ENCODE measurements at places on chromosomes 1 and 21. TPM values are rescaled to one million over a fixed set of nuclear protein-coding genes. Genes with fewer than 3 reads are reported as not detected.
A peak's percentile ranks its signal among the peaks of the same experiment; 100 is the strongest.

GRCh38 chr21:44357064-44357837 is 3.8 kb downstream of the TRPM2 start:
- DNase-seq: no peak

SFN gene
- total RNA-seq: 0.11 TPM

GRCh38 chr1:56877973-56878372 is 23.4 kb downstream of the C8A start:
- DNase-seq: no peak

DNA sequence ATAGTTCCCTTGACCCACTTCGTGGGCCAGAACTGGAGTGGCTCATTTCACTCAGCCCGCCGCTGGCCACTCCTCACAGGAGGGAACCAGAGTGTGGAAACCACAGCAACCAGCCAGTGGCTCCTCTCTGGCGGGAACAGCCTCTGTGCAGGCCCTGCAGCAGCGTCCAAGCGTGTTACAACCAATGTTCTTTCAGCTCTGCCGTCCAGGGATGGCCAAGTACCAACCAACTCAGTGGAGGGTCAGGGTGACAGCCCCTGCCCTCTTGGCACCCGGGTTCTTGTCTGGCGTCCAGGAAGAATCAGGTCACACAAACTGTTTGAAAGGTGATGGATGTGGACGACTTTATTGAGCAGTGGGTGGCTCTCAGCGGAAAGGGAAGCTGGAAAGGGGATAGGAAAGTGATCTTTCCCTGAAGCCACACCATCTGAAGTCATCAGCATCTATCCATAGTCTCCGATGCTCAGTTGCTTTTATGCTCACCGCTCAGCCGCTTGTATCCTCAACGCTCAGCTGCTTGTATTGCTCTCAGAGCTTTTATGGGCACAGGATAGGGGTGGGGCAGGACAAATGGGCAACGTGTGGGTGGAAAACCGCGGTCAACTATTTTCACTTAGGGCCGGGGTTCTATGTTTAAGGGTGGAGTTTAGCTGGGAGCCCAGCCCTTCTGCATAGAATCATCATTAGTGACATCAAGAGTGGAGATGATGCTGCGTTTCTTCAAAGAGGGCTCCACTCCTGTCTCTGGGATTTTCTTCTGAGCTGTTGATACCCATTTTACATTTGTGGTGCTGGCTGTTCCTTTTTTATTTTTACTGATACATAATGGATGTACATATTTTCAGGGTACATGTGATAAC is 250.2 kb downstream of the RRAGC start:
- DNase-seq: no peak

CHIA gene
- total RNA-seq: not detected

KCNE2 gene
- total RNA-seq: not detected

ARMH1 gene
- 0.24 TPM for total RNA-seq

- no peak for DNase-seq
Measured at GRCh38 chr1:109547463-109548320, 723 bp upstream of the GNAI3 start.

DNA sequence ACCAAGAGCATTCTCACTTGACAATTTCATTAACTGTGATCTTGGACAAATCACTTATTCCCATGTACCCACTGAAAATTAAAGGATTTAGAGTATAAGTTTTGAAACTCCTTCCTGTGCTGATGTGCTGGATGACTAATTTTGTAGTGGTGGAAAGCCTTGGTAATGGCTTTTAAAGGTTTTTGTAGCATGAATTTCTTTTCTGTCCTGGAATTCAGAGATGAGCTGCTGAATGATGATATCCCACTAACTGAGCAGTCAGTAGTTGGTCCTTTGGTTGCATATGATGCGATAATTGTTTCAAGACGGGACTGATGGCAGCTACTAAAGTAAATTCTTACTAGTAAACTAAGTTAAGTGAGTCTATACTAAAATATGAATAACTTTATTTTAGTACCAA is 5.2 kb downstream of the RPL5 start:
- no peak for DNase-seq

DNA sequence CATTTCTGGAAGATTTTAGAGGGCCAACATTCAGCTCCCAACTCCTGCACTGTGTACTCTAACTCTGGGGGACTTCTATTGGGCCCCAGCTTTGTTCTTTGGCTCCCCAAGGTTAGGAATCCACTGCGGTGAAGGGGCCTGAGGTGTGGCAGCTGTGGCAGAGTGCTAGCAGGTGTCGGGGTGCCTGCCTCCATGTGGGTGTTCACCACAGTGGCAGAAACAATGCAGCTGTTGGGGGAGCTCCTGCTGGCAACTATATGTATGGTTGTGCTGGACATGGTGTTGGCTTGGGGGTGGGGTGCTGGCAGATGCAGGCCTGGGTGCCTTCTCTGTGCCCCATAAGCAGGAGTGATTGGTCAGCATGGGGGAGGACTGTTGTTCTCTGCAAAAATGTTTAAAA is 95.5 kb downstream of the ST6GALNAC3 start:
- no peak for DNase-seq

- peak; percentile 25 for DNase-seq
Measured at GRCh38 chr1:93874025-93874651, 4.9 kb downstream of the DNTTIP2 start.

DNASE2B gene
- 0.18 TPM for total RNA-seq

DNA sequence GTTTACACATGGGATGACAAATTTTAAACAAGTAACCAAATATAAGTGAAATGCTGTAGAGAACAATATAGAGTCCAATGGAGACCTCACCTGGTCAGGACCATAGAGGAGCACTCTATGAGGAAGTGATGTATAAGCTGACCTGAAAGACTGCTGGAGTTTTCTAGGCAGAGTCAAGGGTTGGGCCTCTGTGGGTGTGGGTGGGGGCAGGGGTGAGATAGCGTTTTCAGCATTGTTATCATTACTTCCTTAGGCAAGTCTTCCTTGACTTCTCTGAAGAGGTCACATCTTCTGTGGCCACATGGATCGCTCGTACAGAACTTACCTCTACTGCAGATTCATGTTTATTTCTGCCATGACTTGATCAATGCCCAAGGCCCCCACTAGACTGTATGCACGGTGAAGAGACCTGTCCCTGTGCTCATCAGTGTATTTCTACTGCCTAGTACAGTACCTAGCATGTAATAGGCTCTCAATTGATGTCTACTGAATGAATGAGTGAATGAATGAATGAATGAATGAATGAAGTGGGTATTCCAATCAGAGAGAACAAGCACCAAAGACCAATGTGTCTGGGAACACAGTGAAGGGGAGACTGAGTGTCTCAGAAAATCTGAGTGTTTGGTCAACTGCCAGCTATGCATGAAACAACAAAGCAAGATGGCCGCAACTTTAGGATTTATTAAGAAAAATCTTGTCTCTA is 116.5 kb downstream of the RNF220 start:
- no peak for DNase-seq

CACNA1S gene
- 0.05 TPM for total RNA-seq

- no peak for DNase-seq
Measured at GRCh38 chr1:112423207-112423606, 27.2 kb downstream of the CTTNBP2NL start.

GRCh38 chr1:110631836-110632620 is 25.9 kb upstream of the KCNA2 start:
- no peak for DNase-seq

- DNase-seq: no peak
Measured at GRCh38 chr1:168833362-168833761, 104.4 kb upstream of the DPT start.

UBE2U gene
- not detected for total RNA-seq

DNA sequence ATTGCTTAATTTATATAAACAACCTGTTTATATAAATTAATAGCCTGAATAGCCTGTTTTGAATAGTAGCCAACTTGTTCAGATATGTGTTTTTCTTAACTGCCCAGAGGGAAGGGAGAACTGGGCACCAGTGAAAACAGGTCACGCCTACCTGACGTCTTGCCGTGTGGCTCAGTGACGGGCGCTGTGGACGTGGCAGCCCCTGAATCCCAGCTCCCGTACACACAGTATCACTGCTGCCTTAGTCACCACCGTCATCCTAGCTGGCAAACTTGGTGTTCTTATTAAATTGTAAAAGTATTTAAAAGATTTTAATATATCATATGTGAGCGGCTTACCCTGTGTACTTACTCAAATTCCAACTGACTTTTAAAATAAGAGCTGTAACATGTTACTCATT is 35.4 kb upstream of the TRAPPC10 start:
- no peak for DNase-seq

DNA sequence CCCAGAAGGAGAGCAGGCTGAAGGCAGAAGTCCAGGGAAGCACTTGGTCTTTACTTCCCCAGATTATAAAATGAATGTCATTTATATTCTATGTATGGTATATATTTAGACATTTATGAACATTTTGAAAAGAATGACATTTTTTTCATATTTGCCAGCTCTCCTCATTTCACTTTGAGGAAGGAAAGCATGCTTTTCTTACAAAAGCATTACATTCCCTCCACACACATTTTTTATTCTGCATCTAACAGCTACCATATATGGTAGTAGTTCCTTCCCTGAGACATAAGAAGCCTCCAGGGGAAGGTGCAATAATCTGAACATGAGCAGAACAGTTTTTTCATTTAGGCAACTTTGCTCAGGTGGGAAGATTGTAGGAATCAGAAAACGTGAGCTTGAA is 94.0 kb downstream of the LRRC7 start:
- DNase-seq: no peak

GRCh38 chr1:246157516-246157915 is 349.6 kb downstream of the SMYD3 start:
- no peak for DNase-seq

- no peak for DNase-seq
Measured at GRCh38 chr21:26351661-26352060, 181.1 kb upstream of the APP start.

GREM2 gene
- 0.08 TPM for total RNA-seq

- DNase-seq: no peak
Measured at GRCh38 chr1:171115280-171115897, 24.7 kb downstream of the FMO3 start.

- no peak for DNase-seq
Measured at GRCh38 chr21:41506611-41507520, 1.1 kb downstream of the TMPRSS2 start.

- DNase-seq: no peak
Measured at GRCh38 chr1:231357187-231357772, 19.2 kb downstream of the SPRTN start.

DNA sequence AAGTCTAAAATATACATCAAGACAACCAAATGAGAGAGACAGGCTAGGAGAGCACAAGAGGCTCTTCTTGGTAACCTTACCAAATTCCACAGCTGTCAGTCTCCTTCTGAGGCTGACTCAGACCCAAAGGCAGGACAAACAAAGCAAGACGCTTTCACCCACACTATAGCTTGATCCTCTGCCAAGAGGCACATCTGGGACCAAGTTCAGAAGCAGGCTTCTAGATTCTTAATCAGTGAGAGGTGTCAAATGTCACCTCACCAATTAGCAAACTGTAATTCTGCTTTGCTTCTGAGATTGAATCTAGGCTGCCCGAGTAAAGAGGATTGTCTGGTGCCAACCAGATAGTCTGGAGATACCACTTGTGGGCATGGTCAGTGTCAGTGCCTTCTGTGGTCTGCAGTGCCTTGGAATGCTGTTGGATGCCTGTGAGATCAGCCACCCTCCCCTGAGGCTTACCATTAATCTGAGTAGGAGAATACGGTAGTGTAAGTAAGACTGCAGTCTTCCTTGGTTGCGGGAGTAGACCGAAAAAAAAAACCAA is 151.0 kb downstream of the FMN2 start:
- DNase-seq: peak; percentile 10

DNA sequence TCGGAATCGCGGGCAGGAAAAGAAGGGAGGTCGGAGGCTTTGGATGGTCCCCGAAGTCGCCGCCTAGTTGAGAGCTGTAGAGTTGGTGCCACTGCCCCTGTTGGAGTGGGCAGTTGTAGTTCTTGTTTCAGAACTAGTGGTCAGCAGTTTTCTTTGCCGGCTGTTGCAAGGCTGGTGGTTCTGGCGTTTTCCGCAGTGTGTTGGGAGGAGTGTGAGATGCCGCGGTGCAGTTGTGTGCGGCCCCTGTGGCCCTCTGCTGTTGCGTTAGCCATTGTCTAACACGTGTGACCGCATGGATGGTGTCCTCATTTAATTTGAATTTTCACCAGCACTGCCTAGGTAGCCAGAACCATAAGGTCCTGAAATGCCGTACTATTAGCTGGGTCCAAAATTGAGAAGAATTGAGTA is 1.4 kb downstream of the ARF1 start:
- DNase-seq: peak; percentile 22

TMCC2 gene
- 22.1 TPM for total RNA-seq

ZNF593OS gene
- total RNA-seq: not detected

DNA sequence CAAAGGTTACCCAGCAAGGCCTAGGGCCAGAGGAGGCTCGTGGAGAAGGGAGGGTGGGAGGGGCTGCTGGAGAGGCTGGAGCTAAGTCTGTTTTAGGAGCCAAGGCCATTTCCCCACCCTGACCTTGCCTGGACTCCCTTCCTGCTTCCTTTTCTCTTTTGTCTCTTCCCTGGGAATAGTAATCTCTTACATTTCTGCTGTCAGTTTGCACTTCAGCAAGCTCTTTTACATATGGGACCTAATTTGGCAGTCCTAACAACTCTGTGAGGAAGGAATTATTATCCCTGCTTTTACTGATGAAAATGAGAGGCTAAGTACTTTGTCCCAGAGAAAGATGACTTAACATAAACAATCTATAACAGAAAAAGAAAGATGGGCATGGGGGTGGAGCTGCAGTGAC is 13.8 kb downstream of the OPTC start:
- no peak for DNase-seq

- no peak for DNase-seq
Measured at GRCh38 chr1:21503706-21504377, 5.4 kb upstream of the ALPL start.

DNA sequence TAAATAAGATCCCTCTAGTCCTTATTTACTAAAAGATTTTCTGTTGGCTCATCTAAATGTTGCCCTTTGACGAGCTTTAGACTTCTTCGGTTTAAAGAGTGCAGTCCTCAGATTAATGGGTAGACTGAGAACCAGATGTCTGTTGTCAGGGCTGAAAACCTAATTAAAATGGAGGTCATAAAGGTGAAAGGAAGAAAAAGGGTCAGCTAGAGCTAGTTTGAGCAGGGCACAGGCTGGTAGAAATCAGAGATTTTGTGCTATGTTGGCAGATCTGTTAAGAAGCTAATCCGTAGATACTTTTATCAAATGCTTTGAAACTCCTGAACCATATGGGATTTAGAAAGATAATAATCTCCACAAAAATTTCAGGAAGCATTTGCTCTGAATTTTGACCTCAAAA is 959.0 kb downstream of the PLA2G4A start:
- no peak for DNase-seq

KRTAP19-1 gene
- 0.34 TPM for total RNA-seq
